Pons (tissue), 1 donor: ENCODE measurements at places on chromosomes 5 and 9.

DNA sequence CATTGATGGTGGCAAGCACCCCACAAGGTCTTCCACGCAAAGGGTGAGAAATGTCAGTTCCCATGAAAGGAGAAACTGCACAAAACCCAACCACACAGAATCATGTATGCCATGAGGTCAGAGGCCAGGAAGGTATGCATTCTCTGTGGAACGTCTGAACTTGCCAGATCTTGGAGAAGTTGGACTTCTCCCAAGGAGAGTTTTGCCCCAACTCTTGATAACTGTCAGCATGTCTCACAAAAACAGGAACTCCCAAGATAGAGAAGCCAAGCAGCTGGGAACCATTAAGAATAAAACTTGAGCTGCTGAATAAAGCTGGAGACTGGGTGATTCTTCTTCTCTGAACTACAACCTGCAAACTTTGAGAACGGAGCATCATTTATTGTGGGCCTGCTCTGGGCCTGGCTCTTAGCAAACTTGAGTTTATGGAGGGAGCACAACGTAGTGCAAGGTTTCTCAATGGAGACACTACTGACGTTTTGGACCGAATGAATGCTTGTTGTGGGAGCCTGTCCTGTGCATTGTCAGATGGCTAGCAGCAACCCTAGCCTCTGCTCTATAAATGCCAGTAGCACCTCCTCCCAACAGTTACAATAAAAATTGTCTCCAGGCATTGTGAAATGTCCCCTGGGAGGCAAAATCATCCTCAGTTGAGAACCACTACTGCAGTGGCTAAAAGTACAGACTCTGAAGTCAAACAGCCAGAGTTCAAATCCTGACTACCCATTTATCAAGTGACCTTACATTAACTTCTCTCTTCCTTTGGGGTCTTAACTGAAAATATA, 193.5 kb downstream of the ACTL7B start:
- DNase-seq, result no peak

- DNase-seq, result no peak
Measured at GRCh38 chr5:61347080-61347479, 15.0 kb downstream of the ZSWIM6 start.

DNA sequence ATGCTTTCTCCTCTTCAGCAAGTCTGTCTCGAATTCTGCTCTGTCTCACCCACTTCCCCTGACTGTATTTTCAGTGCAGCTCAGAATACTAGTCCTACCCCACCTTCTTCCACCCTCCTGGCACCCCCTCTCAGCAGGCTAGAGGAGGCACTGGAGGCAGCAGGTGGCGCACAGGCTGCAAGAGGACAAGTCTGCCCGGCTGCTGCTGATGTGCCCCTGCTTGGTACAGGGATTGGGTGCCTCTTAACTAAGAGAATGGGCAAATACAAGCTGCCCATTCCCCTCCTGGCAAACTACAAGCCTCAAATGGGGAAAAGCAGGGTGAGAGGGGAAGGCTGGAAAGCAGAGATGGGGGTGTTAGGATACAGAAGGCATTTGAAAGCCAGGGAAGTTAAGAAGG, 5.1 kb downstream of the TLN1 start:
- no peak for DNase-seq

GRCh38 chr9:94938384-94938783, 211.9 kb downstream of the AOPEP start:
- no peak for DNase-seq

GRCh38 chr5:83374547-83374946, 97.0 kb upstream of the VCAN start:
- no peak for DNase-seq

- peak; percentile 86 for DNase-seq
Measured at GRCh38 chr9:126587187-126588185, 26.2 kb upstream of the LMX1B start.

DNA sequence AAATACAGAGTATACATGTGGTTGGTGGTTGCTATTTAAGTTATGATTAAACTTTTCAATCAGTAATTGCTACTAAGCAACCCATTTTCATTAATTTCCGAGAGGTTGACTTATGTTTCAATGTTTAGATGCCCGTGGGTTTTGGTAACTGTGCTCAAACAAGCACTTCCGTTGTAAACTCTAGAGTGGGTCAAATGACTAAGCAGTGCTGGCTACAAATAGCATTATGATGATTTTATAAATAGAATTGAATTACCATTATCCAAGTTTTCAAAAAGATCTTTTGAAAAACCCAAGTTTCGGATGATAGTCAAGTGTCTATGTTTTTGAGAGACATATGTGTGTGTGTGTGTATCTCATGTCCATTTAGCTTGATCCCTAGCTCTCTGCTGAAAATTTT, 2369.4 kb upstream of the ACO1 start:
- no peak for DNase-seq

GRCh38 chr9:135049460-135049859, 38.0 kb upstream of the OLFM1 start:
- no peak for DNase-seq

DNA sequence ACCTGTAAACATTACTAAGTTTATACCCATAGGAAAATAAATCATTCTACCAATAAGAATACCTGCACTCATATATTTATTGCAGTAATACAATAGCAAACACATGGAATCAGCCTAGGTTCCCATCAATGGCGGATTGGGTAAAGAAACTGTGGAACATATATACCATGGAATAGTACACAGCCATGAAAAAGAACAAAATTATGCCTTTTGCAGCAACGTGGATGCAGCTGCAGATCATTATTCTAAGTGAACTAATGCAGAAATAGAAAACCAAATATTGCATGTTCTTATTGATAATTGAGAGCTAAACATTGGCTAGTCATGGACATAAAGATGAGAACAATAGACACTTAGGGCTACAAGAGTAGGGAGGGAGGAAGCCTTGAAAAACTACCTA, 667.4 kb upstream of the WWC1 start:
- DNase-seq, result no peak

DNA sequence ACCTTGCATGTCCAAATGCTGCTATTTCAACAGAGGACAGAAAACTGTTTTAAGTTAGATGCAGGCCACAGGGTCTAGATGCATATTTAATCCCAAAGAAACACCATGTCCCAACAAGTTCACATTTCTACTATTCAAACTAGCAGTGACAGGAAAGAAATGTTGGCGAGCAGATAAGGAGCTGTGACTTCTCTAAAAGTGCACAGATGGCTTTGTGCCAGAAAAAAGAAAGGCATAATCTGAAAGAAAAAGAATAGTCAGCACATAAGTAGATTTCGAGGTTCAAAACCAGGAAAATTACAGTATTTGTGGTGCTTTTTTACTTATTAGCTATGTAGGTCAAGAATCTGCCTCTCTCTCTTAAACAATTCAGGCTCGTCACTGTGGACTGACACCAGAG, 178.3 kb downstream of the DNAH5 start:
- no peak for DNase-seq

DNA sequence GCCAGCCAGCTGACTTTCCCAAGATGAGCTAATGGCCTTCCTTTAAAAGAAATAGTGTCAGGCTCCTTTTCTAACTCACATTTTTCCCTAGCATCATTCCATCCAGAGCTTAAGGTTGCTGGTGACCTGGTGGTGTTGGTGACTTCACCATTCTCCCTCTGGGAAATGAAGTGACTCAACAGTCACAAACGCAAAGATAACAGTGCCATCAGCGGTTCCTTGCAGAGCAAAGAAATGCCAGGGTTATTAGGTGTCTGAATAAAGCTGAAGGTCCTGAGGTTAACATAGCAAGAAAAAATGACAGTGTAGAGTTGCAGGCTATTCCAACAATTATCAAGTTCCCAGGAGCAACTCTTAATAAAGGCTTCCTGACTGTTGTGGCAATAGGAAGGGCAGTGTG, 111.8 kb upstream of the SLC44A1 start:
- no peak for DNase-seq

DNA sequence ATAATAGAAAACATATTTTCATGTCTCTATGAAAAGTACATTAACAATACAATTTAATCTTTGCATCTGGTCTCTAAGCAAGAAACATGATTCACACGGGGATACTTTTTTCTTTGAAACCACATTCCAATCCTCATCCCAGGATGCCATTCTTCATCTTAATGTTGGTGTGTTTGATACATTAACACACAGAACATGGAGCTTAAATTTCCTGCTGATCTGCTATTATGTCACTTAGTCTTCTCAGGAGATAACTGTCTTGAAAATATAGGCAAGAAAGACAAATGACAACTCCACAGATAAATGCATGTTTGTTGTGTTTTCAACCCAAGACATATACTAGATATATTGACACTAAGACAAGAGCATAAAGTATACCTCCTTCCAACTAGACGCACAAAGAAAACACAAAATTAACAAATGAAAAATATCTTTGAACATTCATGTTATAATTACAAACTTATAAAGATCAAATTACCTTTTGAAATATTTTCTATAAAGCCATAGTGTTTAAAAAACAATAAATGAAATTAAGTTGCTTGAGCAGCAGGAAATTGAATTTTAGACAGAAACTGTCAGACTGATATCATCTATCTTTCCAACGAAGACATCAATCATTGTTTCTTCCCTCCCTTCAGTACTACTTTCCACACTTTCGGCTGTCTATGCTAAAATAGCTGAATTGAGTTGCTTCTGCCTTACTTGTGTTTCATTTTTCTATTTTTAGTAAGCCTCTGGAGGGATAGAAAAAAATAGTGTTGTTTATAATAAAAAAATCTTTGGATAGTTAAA, 1676.7 kb upstream of the CDH9 start:
- DNase-seq, result no peak

DNA sequence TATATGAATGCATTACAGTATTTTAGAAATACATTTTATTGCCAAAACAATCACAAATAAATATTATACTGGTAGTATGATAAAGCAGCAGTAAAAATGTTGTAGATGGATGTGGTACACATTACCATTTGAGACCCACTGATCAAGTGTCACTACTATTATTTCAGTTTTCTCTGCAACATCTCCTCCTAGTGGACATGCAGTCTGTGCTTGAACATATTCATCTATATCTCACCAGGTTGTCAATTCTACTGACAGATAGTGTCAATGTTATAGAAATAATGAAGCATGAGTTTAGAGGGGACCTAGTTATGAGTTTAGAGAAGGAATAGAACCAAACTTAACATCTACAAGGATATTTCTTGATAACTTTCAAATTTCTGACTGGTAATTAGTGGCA, 39.2 kb upstream of the ELOVL7 start:
- peak; percentile 38 for DNase-seq

DNA sequence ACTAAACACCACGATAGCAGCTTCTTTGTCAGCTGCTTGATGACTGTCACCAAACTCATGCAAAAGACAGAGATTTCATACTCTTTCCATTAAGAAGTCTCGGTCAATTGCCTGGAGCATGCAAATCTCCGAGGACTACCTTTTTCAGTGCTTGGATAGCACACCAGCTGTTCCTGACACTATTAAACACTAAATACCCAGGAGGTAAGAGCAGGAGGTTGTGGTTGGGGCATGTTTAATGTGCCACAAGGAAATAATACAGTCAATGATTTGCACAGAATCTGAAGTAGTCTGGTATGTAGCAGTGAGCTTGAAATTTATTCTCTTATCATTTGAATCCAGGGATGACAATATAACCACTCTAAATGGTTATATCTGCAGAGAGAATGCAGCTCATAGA, 996.2 kb downstream of the CDH12 start:
- DNase-seq, result no peak

DNA sequence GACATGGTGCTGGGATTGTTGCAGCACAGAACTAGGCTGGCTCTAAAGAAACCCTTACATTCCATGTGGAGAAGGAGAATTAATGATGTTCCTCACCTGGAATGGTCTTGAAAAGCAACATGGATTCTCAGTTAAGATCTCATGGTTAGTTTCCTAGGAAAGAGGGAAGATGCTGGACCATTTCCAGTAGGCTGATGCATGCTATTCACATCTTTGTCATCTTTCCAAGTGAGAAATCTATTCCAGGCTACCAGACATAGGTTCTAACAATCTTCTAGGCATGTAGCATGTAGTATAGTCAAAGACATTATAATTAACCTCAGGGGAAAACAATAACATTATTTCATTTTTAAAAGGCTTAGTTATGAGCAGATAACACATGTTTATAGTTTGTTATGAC, 44.3 kb downstream of the TMEM252 start:
- DNase-seq, result no peak

GRCh38 chr5:36096486-36096885, 29.8 kb upstream of the UGT3A2 start:
- DNase-seq, result no peak

GRCh38 chr5:177327539-177328522, 16.1 kb upstream of the MXD3 start:
- no peak for DNase-seq

DNA sequence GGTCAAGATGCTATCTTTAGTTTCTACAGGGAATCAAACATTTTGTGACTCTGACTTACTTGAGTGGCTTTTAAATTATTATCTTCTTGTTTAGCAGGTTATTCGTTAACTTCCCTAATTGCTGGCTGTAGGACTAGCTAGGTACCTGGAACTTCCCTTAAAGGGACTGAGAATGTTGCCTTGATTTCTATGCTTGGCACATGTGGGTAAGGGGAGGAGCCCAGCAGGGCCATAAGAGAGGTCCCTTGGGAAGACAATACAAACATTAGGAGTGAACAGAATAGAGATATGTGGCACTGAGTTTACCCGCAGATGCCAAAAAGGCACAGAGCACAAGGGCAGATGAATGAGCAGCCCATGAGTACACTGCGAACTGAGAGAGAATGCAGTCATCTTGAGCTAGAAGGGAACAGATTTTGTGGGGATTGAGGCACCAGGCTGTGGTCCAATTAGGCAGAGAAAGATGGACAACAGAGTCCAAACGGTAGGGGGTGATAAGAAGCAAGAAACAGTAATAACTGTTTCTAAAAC, 9.8 kb downstream of the CKMT2 start:
- DNase-seq, result peak; percentile 61

- no peak for DNase-seq
Measured at GRCh38 chr5:172129256-172129910, 58.6 kb downstream of the STK10 start.

DNA sequence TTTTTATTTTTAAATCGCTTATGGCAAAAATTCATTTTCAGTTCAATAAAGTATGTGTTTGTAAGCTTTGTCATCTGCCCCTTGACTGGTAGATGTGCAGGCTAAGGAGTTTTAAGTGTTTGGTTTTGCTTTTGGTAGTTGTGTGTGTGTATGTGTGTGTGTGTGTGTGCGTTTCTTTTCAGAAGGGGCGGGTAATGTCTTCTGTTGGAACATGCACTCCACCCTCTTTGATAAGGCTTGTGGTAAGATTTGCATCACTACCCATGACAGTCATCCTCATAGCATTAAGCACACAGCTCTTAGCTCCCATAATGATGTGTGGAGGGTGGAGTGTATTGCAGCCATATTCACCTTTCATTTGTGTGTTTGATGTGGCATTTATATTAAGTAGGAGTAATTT, 92.1 kb upstream of the FSD1L start:
- DNase-seq, result no peak

DNA sequence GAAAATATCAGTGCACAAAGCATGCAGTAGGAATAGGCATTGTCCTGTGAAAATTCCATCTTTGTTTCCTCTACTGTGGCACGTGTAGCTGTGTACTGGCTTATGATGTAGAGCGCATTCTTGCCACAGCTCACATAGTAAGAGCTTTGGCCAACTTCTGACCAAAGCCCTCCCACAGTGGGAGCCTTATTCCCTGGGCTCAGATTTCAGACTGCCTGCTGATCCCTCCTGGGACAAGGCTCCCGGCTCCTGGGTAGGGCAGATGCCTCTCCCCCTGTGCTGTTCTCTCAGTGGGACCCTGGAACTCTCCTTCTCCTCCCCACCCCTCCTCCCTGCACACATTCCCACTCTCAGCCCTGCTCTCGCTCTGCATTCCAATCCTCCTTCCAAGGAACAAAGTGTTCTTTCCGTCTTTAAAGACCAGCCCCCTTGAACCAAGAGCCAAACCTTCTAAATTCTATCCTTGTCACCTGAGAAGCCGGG, 17.5 kb downstream of the LCP2 start:
- no peak for DNase-seq

GRCh38 chr5:113061846-113062780, 85.5 kb downstream of the DCP2 start:
- DNase-seq, result no peak
